ENCODE measurements at places on chromosomes 5 and 9.

GRCh38 chr9:107712390-107712789 lies 222.8 kb upstream of the KLF4 start:
- no peak for ATAC-seq

DNA sequence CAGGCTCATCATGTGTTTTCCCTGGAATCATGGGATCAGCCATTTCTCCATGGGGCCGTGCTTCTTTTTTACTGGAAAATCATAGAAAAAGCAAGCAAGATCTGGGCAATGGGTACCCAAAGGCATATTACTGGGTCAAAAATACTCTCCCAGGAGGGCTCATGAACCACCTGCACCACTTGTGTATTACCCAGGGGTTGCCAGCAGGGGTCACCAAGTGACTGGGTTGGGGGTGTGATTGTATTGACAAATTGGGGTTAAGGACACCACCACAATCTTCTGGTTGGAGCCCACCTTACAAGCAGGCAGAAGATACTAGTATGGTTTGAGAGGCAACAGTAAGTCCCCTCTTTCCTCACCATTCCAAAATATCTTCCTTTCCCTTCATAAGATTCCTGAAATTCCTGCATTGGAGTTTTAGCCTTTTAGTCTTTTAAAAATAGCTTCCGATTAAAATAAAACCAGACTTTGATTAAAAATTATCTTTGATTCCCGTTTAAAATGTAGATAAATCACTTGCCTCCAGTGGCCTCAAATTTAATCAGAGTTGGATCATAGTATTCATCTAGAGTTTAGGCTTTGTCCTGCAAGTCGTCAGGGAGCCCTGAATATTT lies 603.3 kb downstream of the KIF4B start:
- no peak for ATAC-seq

- no peak for ATAC-seq
These were observed 982.2 kb downstream of the TLE1 start for GRCh38 chr9:80707120-80707519.

DNA sequence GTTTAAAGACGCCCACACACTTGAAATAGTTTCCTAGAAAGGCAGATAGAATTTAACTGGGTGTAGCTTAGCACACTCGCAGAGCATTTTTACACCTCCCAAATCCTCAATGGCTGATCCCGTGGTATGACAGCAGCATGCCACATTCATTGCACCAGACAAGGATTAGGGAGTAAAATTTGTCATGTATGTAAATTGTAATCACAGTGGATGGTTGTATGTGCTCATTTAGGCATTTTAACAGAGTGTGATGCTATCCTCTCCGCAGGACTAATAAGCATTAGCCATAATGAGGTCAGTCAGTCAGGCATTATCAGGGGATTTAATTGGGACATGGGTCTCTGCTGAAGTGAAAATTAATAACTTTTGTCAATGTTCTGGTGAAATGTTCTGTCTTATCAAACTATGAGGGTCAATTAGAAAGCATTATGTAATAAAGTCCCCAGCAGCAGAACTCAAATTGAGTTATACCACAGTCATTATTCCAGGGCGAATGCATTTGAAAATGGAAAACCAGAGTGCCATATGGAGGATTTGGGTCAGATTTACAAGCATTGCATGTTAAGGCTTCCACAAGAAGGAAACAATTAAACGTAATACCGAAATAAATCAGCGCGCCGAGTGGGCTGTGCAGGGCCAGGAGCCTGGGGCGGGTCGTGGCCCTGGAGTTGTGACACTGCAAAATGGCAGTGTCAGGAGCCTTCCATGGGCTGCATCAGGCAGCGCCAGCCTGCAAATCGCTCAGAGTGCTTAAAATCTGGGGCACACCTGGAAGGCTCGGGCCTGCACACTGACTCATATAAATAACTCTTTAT lies 602.2 kb downstream of the BNC2 start:
- ATAC-seq, result no peak

GRCh38 chr9:110801426-110801825 lies 132.8 kb downstream of the MUSK start:
- no peak for ATAC-seq

DNA sequence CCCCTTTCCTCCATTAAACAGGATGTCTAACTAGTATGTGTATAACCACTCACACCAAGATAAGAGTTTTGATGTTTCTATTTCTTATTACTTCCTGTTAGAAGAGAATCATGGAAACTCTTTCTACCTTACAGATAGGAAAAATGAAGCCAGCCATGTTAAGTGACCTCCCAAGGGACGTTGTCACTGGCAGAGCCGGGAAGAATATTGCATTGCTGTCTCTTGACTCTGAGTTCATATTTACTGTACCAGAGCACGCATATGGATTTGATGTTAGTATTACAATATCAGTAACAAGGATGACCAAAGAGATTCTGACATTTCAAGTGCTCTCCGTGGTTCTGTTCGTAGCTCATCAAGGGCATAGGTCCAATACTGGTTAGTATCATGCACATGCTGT lies 12.5 kb upstream of the C5orf63 start:
- ATAC-seq, result no peak

DNA sequence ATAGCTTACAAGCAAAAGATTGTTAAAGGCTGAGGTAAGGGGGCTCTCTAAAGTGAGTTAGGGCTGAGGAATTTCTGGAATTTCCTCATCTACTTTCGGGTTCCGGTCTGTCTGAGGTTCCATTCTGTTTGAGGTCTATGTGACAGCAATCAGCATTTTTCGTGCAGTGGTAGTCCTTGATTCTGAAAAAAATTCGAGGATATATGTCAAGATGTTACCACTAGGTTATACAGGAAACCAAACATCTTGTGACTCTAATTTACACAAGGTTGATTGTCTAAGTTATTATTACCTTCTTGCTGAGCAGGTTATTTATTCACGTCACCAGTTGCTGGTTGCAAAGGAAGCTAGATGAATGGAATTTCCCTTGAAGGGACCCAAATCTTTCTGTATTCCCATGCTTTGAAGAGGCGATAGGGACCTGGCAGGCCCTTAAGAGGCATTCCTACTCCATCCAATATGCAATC lies 35.2 kb downstream of the RLN2 start:
- ATAC-seq, result no peak

DNA sequence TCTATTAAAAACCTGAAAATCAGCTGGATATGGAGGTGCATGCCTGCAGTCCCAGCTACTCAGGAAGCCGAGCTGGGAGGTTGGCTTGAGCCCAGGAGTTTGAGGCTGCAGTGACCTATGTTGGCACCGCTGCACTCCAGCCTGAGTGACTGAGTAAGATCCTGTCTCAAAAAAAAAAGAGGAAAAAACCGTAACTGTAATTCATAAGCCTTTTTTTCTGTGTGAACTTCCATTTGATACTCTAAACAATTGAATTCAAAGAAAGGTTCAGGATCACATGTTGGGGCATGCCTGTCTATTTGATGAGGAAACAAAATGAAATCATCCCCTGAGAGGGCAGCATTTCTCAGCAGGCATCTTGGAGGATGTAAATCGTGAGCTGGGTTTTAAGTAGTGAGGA lies 38.8 kb downstream of the ITGA2 start:
- ATAC-seq, result no peak

DNA sequence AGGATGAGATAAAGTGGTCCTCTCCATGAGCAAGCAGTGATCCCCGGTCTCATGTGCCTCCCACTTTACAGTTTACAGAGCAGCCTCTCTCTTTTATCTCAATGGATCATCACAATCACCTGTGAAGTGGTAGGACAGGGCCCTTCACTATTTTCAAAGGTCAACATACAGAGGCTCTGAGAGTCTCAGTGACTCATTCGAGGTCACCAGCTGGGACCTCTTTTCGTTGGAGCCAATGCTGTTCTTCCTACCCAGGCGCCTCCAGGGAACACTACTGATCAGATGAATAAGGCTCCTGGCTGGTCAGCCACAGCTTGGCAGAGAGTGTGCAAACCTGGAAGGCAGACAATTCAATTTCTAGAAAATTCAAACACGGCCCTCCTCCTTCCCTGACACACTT lies 16.6 kb downstream of the GGTA1 start:
- ATAC-seq, result no peak

GRCh38 chr9:136950656-136951276 lies 1.3 kb upstream of the LCN12 start:
- no peak for ATAC-seq

DNA sequence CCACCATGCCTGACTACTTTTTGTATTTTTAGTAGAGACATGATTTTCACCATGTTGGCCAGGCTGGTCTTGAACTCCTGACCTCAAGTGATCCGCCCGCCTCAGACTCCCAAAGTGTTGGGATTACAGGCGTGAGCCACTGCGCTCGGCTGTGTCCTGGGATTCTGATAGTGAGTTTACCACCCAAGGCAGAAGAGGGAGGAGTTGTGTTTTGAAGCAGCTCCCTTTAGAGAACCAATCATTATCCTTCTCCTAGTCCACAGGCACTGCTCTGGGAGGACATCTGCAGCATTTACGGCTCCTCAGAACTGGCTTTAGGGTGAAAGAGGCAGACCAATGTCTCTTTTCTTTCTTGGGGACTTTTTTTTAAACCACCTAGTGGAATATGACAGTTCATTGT lies 5.7 kb downstream of the C9orf152 start:
- no peak for ATAC-seq

GRCh38 chr5:107604990-107605389 lies 65.7 kb downstream of the EFNA5 start:
- ATAC-seq, result no peak
